ENCODE measurements at places on chromosomes 16 and 17. TPM values are rescaled to one million over a fixed set of nuclear protein-coding genes. Genes with fewer than 3 reads are reported as not detected.

DLX4 gene
- 2.1 TPM for total RNA-seq

CDH3 gene
- 9.6 TPM for total RNA-seq

KRTAP3-2 gene
- not detected for total RNA-seq

DNA sequence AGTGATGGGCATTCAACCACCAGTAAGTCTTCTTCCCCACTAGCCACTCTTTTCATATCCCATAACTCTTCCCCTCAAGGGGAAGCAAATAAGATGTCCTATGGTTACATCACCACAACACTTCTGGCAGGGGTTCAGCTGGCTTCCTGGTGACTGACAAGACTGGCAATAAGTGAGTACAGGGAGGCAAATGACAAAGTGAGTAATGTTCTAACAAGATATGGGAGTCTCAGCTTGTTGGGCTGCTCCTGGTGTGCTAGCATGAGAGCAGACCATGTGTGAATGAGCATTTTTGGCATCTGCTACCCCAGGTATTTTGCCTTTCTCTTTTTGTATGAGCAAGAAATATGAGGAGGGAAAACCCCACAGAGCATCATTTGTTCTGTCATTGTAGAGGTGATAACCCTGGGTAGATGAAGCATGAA lies 9.9 kb downstream of the TMIGD1 start:
- H3K4me3 ChIP-seq: no peak overlapping the region
- no peak for DNase-seq
- no peaks in the 10 kb centered on the region for H3K4me1 ChIP-seq

- H3K36me3 ChIP-seq: no peaks in the 10 kb centered on the region
- no peaks in the 10 kb centered on the region for H3K27me3 ChIP-seq
- H3K4me3 ChIP-seq: no peak overlapping the region
Measured at GRCh38 chr17:34011599-34011998, 243.5 kb upstream of the CCL2 start.

DNA sequence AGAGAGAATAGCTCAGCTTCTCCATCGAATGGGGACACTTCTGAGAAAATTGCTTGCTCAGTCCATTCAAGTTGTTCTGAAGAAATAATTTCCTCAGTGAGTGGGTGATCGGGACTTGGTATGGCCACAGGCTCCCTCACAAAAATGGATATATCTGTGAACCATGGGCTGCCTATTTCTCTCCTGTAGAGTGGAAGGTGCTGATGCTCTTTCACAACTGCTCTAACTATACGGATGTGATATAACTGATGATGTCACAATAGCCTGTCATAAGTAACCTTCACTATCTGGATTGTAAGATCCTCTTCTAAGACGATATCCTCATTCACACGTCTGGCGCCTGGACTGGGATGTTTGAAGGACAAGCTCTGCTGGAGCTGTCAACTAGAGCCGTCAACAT lies 4.7 kb upstream of the CCL18 start:
- no peak overlapping the region for H3K4me3 ChIP-seq
- no peak for DNase-seq

Data from upper lobe of right lung (tissue), 1 donor.